ENCODE measurements at places on chromosomes 4 and X.

GRCh38 chrX:9605484-9605883, 140.6 kb downstream of the TBL1X start:
- DNase-seq: no peak

GRCh38 chrX:47222751-47223350, 4.4 kb downstream of the CDK16 start:
- DNase-seq: no peak

DNA sequence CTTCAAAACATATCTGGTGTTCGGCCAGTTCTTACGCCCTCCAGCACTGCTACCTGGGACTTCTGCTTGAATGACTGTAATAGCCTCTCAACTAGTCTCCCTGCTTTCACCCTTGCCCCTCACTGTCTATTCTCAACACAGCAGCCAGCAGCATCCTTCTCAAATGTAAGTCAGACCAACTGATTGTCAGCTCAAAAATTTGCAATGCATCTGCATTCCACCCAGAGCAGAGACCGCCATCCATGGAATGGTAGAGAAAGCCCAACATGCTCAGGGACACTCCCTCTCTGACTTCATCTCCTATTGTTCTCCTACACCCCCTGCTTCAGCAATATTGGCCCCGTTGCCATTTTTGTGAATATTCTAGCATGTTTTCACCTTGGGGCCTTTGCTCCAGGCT, 5.9 kb downstream of the TLR7 start:
- DNase-seq: no peak

GRCh38 chr4:22607382-22607781, 85.4 kb upstream of the GBA3 start:
- peak; percentile 21 for DNase-seq

GRCh38 chr4:121632636-121633035, 64.1 kb downstream of the ANXA5 start:
- no peak for DNase-seq

- DNase-seq: no peak
These were observed 43.0 kb downstream of the CCDC158 start for GRCh38 chr4:76377911-76378310.

DNA sequence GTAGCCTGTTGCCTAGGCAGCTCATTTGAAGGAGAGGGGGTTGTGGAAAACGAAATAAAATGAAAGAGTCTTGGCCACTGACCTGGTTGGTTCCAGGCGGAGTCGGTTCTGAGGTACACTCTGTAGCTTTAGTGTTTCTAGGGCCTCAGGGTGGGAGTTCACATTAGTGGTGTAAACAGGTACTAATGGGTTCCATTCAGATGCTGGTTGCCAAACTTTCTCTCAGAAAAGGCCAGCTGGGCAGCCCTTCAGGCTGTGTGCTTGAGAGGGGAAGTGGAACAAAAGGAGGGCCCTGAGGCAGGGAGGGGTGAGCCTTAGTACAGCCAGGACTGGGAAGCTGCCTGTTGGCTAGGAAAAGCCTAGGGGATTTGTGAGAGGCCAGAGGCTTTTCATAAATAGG, 24.8 kb downstream of the NHSL2 start:
- DNase-seq: no peak

DNA sequence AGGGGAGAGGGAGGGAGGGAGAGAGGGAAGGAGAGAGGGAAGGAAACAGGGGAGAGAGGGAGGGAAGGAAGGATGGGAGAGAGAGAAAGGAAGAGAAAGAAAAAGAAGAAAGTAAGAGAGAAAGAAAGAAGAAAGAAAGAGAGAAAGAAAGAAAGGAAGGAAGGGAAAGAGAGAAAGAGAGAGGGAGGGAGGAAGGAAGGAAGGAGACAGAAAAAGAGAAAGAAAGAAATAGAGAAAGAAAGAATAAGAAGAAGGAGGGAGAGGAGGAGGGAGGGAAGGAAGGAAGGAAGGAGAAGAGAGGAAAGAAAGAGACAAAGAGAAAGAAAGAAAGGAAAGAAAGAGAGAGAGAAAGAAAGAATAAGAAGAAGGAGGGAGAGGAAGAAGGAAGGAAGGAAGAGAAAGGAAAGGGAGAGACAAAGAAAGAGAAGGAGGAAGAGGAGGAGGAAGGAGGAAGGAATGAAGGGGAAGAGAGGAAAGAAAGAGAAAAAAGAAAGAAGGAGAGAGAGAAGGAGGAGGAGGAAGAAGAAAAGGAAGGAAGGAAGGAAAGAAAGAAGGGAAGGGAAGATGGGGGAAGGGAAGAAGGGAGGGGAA, 189.6 kb downstream of the PARM1 start:
- no peak for DNase-seq

DNA sequence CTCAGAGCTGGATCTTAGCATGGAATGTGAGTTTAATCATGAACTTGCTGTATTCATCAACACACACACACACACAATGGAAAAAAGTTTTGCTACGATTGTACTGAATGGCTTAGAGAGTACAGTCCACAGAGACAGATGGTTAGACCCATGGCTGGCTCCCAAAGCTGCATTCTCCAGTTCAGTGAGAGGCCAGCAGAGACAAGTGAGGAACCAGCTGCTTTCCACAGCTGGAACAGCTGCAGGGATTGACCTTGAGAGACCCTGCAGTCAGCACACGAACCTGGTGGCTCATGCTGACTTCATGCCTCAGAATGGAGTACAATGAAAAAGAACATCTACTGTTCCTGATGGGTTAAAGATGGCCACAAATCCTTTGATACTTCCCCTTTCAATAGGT, 94.5 kb downstream of the DHX15 start:
- no peak for DNase-seq

DNA sequence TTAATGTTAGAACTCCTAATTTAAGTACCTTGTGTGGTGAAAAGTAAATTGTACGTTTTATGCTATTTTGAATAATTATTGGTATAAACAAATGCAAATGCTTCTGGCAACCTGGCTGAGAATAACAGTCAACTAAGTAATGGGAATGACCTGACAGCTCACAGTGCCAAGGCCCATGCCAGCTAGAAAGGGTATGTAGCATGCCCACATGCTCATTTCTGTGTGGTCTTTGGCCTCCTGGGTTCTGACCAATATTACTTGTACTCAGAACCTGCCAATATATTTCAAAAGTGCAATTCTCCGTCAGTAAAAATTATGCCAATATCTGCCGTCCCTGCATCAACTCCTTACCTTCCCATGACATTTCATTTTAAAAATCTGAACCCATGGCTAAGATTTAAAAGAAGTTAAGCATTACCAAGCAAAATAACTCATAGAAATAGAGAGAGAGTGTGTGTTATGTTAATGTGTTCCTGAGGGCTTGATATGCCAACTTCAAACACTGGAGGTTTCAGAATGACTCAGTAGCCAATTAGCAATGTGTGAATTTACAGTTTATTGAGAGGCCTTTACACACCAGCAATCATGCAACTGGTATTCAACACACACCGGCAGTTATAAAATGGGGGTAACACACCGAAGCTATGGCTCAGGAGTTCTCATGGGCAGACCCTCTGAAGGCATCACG, 820.8 kb downstream of the FSTL5 start:
- no peak for DNase-seq

GRCh38 chrX:78105944-78106650, 2.0 kb downstream of the PGK1 start:
- no peak for DNase-seq

GRCh38 chrX:107699616-107700015, 71.3 kb downstream of the PRPS1 start:
- DNase-seq: no peak

GRCh38 chr4:113086172-113086695, 36.8 kb downstream of the ANK2 start:
- DNase-seq: peak; percentile 44

- peak; percentile 2 for DNase-seq
These were observed 13.5 kb downstream of the PRKX start for GRCh38 chrX:3699821-3700381.

- DNase-seq: no peak
These were observed 54.7 kb downstream of the SMARCAD1 start for GRCh38 chr4:94262163-94263016.

DNA sequence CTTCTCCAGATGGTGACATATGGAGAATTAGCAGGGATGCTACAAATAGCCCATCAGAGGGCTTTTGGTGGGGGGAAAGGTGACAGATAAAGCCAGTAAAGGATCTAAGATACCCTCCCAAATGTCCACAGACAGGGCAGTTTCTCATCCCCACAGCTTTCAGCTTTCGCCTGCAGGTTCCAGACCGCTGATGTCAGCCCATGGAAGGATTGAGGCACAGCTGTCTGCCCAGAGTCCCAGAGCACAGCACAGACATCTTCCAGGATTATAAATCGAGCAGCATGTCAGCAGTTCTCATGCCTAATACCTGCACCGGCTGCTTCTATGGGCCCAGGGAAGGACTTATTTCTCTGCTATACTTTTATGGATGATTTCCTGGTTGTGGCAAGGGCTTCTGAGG, 96.7 kb upstream of the MXRA5 start:
- DNase-seq: no peak

GRCh38 chrX:37425370-37425769, 76.2 kb downstream of the PRRG1 start:
- DNase-seq: no peak

DNA sequence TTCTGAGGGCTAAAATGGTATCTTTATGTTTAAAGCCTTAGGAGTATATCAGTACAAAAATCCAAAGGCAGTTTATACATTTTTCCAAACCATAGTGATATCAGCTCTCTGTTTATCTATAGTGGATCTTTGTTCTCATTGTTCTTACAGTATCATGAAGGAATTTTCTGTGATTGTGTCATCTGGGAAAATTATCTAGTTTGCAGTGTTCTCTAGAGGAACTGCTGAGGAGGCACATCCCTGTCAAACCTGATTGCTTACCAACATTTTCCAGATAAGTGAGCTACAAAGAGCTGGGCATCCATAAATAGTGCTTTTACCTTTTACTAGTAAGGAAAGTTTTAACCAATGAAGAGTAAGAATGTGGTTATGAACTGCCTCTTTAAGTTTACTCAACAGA, 44.9 kb upstream of the SLC25A31 start:
- DNase-seq: peak; percentile 6

DNA sequence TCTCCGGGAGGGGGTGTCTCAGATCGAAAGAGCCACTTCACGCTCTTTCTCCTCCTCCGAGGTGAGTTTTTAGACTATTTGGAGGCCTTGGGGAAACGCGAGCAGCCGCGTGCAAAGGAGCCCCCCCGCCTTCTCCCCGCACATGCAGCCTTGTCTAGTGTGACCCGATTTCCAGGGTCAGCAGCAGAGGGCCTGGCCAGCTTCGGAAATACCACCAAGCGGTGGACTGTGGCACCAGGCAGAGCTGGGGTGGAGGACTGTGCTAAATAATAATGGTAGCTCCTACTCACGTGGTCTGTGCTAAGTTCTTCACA, 79.3 kb upstream of the BCOR start:
- DNase-seq: no peak

GRCh38 chrX:31126205-31126604, 54.4 kb upstream of the FTHL17 start:
- DNase-seq: peak; percentile 4

- DNase-seq: no peak
These were observed 13.8 kb downstream of the NELFA start for GRCh38 chr4:1994938-1995337.

DNA sequence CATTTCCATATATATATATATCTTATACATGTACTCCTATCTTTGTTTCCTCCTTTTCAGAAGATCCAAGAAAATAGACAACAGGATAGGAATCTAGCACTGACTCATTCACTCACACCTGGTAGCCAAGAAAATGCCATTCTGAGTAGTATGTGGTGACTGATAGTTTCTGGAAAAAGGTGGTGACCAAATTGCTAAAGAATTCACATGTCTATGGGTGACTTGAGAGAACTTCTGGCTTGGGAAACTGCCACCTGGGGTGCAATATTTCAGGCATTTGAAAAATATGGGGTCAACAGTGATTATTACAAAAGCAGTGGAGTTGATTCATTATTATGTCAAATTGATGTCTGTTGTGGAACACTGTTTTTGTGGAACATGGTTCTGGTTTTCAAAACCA, 605.1 kb downstream of the PCDH18 start:
- DNase-seq: no peak

GRCh38 chr4:2820216-2820982, 23.2 kb upstream of the ADD1 start:
- DNase-seq: no peak

- DNase-seq: no peak
These were observed 17.8 kb upstream of the ANXA5 start for GRCh38 chr4:121714548-121714947.

- no peak for DNase-seq
These were observed 63.0 kb downstream of the GPC3 start for GRCh38 chrX:133922390-133922771.

- peak; percentile 53 for DNase-seq
These were observed 77.3 kb upstream of the NOCT start for GRCh38 chr4:138938366-138938690.

DNA sequence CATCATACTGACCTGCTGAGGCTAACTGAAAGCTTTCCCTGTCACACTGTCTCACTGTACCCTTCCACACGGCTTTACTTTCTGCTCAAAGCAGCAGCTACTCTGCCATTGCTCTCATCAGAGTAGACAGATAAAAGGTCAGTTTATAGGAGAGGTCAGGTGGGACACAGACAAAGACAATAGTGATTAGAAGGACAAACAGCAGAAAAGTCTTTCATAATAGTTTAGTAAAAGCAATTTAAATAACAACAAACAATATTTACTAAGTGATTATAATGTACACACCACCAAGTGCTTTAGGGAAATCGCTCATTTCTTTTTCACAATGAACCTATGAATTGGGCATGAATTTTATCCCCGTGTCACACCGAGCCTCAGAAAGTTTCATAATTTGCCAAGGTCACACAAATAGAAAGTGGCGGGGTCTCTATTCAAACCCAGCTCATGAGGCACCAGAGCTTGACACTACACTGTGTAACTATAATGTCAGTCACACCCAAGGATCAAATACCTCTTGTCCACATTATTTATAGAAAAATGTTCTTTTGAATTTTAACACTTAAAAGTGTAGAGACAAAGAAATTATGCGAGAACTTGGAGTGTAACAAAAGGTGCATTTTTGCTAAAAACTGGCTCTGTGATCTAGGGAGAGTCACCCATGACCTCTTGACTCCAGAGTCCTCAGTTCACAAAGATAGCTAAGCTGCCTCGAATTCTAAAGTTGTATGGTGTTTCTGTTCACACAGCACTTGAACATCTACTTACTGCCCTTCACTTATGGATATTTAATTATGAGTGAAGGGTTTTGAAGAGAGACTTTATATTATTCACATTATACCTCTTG, 24.5 kb upstream of the SORBS2 start:
- no peak for DNase-seq

- no peak for DNase-seq
These were observed 99.5 kb upstream of the BLTP1 start for GRCh38 chr4:122052677-122053076.

DNA sequence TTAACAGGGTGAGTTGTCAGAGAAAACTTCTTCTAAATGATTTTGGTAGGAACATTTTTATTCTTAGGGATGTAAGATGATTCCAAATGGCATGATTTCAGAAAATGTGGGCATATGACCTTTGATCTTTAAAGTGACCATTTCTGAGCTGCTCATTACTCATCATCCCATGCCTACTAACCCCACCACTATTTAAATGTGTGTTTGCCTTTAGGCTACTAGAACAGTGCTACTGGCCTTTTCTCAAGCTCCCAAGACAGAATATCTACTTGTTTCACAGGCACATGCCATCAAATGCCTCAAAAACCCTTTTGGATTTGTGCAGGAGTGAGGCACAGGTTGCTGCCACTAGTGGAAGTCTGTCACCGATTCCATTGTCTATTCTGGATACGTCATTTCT, 428.2 kb downstream of the ADAM29 start:
- DNase-seq: peak; percentile 33

Data from fibroblast of gingiva (primary cell).